ENCODE measurements at places on chromosomes 13 and 19.

DNA sequence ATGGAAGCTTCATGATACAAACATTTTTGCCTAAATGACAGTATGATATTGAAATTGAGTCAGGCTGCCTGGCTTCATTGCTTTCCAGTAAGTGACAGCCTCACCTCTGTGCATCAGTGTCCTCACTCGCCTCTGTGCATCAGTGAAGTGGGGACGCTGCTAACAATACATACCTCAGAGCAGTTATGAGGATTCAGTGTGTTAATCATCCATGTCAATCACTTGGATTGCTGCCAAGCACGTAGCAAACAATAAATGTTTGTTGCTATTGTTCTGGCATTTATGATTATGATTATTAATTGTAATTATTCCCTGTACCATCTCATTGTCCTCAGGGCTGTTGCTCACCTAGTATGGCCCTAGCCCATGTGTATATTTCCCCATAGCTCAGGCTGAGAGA is 8.8 kb downstream of the PPP2R1A start:
- no peak for DNase-seq

DNA sequence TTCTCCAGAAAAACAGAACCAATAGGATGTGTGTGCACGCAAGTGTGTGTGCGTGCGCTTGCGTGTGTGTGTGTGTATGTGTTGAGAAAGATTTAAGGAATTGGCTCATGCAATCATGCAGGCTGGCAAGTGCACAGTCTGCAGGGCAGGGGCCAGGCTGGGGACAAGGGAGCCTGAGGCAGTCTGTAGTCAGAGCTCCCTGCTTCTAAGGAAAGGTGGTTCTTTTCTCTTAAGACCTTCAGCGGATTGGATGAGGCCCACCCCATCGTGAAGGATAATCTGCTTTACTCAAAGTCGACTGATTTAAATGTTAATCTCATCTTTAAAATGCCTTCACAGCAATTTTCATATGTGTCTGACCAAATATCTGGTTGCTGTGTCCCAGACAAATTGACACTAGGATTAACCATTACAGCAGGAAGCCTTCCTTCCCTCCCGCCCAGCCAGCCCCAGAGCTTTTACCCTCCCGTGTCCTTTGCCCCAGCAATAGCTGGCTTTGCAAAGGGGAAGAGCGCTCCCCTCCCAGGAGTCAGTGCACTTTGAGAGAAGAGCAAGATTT is 15.0 kb upstream of the NAXD start:
- DNase-seq = no peak

GRCh38 chr13:26867451-26868091 is 107.0 kb upstream of the GPR12 start:
- no peak for DNase-seq

DNA sequence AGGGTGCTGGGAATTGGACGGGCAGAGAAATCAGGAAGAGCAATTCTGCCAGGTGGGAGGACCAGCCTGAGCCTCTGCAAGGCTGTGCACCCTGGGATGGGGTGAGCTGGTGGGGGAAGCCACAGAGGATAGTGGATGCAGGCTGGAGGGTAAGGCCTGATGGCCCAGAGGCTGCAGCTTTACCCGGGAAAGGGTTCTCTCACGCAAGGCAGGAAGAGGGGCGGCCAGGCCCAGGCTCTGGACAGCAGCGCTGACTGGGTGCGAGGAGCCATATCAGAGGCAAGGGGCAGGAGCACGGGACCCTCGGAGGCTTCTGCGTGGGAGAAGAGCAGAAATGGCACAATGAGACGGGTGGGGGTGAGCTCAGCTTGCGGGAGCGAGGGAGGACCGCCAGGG is 104.6 kb downstream of the SOX1 start:
- no peak for DNase-seq

GRCh38 chr13:95239283-95239682 is 62.0 kb downstream of the ABCC4 start:
- no peak for DNase-seq

- DNase-seq = no peak
Observed at GRCh38 chr13:104567114-104567513, 1500.9 kb upstream of the SLC10A2 start.

- peak; percentile 3 for DNase-seq
Observed at GRCh38 chr19:53772943-53773342, 51.2 kb downstream of the NLRP12 start.

DNA sequence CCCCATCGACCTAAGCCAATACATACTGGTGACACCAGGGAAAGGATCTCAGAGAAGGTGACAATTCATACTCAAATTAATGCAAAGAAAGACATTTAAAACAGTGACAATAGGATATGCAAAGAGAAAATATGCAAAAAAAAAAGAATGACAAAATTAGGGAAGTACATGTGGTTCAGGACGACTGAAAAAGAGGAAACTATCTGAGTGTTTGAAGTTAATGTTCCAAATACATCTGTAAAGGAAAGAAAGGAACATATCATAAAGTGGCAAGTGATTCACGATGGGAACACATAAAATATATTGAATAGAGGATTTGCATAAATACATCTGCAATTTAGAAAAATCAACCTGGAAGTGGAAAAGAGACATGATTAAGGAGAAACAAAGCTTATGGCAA is 441.4 kb downstream of the SLITRK5 start:
- no peak for DNase-seq

DNA sequence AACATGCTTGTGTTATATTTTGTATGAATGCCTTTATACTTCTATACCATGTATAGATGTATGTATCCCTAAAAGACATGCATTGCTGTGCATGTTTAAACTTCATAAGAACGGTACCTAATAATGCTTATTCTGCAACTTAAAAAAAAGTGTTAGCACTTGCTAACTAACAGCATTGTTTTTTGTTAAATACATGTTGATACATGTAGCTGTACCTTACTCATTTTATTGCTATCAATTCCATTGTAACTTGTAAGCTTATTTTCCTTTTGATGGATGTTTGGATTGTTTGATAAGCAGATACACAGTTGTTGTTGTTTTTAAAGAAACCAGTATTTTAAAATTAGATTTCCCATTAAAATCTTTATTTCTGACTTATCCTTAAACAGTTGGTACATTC is 53.8 kb downstream of the CDK8 start:
- DNase-seq = no peak

- no peak for DNase-seq
Observed at GRCh38 chr19:31962561-31962996, 382.8 kb upstream of the ZNF507 start.

DNA sequence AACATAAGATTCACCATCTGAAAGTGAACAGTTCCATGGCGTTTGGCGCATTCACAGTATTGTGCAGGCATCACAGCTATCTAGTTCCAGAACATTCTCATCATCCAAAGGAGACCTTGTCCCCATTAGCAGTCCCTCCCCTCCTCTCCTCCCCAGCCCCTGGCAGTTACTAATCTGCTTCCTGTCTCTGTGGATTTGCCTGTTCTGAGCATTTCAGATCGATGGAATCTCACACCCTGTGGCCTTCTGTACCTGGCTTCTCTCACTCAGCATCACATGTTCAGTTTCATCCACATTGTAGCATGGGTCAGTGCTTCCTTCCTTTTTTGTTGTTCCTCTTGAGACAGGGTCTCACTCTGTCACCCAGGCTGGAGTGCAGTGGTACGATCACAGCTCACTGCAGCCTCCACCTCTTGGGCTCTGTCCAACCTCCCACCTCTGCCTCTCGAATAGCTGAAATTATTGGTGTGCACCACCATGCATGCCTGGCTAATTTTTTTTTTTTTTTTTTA is 34.6 kb downstream of the CRTC1 start:
- DNase-seq = no peak

- no peak for DNase-seq
Observed at GRCh38 chr13:23175920-23176319, 4.9 kb upstream of the SGCG start.

GRCh38 chr19:23957660-23958281 is 43.1 kb downstream of the ZNF726 start:
- no peak for DNase-seq

- DNase-seq = no peak
Observed at GRCh38 chr19:51830274-51830673, 35.3 kb downstream of the FPR3 start.

- no peak for DNase-seq
Observed at GRCh38 chr13:72121466-72121865, 254.5 kb upstream of the DACH1 start.

DNA sequence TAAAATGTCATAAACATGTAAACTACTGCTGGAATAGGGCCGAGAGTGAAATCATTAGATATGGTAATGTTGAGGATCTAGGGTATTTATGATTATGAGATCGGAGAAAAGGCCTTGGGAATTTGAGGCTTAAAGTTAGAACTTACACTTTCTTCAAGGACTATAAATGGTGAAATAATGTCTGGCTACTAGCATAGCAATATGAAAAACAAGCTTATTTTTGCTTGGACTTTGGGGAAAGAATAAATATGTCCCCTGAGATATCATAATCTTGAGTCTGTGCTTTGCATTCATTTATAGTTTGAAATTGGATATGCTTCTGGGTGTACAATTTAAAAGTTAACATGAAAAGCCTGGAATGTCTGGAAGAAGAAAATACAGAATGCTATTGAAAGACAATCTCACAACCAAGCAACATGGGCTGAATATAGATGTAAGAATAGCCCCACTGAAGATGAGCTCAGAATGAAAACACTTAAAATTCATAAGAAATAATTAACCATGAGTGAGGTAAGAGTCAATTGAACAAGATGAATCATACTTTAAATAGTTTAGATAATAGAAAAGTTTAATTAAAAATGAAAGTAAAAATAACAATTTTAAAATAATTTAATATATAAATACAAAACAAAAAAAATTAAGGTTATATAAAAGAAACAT is 1555.4 kb upstream of the MIR17HG start:
- DNase-seq = no peak

DNA sequence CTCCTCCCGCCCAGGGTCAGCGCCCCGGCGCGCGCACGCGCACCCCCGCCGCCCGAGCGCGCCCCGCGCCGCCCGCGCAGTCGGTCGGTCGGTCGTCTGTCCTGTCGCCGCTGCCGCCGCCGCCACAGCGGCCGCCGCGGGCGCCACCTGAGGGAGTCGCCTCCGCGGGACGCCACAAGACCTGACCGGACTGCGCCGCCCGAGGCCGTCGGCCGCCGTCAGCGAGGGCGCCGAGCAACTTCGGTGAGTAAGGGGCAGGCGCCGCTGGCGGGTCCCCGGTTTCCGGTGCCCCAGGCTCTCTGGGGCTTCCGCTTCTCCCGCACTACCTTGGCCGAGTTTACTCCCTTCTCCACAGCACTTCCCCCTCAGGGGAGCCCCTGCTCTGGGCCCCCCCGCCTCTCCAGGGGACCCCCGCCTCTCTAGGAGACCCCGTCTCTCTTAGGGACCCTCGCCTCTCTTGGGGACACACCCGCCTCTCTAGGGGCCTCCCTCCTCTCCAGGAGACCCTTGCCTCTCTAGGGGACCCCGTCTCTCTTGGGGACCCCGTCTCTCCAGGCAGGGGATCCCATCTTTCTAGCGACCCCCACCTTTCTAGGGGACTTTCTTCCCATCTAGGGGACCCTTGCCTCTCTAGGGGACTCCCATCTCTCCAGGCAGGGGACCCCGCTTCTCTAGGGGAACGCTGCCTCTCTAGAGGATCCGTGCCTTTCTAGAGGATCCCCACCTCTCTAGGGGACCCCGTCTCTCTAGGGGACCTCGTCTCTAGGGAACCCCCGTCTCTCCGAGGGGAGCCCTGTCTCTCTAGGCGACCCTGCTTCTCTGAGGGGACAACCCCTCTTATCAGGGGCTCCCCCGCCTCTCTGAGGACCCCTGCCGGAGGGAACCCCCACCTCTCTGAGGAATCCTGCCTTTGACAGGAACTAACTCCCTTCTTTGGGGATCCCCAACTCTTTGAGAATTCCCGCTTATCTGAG is 19.3 kb upstream of the GATAD2A start:
- no peak for DNase-seq

DNA sequence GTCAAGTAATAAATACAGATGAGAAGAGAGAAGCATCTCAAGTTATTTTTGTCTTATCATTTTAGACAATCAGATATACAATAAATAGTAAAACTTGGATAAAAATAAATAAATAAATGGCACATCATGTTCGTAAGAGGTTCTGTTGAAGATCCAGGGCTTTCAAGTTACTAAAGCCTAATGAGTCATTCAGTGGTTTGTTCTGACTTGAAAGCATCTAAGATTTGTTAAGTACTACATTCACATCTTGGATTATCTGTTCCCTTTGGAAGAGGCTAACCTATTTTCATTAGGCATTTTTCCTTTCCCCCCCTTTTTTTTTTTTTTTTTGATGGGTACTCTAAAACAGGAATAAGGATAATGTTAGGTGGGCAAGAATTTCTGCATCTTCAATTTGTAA is 429.3 kb downstream of the PCDH20 start:
- no peak for DNase-seq

DNA sequence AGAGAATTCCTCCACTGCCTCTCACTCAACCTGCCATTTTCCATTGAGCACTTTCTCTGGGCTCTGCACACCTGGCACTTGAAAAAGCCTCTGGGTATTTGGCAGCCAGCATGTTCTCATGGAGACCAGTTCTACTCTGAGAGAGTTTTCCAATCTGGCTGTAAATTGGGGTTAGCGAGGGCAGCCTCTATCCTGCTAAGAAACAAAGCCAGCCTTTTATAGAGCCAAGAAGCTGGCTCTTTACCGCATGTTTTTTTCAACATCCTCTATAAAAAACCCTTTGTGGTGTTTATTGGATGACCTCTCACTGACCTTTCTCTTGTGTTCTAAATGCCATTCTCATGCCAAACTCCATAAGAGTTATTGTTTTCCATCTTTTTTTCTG is 52.6 kb upstream of the RCBTB2 start:
- peak; percentile 36 for DNase-seq

GRCh38 chr13:104301171-104301975 is 1235.2 kb upstream of the SLC10A2 start:
- DNase-seq = no peak

- DNase-seq = no peak
Observed at GRCh38 chr19:16374436-16374835, 49.8 kb downstream of the KLF2 start.

GRCh38 chr13:34734932-34735331 is 207.1 kb upstream of the NBEA start:
- DNase-seq = no peak

GRCh38 chr13:43786766-43787517 is at the start of gene ENOX1:
Gene ENOX1 (minus strand): TSS chr13:43786972.
- DNase-seq = peak; percentile 88

All from amygdala (tissue), 56 donors.